ENCODE measurements at places on chromosomes 4 and X. TPM values are rescaled to one million over a fixed set of nuclear protein-coding genes. Genes with fewer than 3 reads are reported as not detected.

GRCh38 chr4:99510721-99511120 lies at the start of gene C4orf17:
Gene C4orf17, plus strand, starts transcription at chr4:99511021. Its CDS starts 2,061 bp downstream, at chr4:99513082.
- no peak for DNase-seq

DNA sequence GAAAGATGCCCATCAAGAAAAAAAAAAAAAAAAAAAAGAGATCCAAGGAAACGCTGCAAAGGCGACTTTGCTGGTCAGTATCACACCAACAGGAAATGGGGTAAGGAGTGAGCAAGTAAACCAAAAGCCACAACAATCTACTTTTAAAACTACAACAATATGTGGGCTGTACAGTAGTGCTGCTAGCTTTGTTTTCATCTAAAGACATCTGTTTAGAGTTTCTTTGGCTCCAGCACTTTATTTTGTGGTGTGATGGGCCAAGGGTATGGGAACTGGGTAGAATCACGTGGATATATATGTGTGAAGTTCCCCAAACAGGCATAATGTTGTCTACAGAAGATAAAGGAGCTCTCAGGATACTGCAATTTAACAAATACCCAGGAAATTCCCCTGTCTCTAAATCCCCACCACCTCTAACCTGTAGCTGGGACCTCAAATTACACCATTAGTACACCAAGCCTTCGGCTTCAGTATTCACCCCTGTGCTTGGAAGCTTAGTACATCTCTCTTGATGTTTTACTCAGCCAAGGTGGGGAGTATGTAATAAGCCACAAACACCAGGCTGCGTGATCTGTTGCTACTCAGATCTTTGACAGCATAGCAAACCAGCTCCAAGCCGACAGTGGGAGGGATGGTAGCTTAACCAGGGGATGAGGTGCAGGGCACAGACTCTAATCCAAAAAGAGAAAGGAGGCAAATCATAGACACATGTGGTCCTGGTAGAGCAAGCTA lies 207.9 kb downstream of the HS6ST2 start:
- no peak for DNase-seq

DNA sequence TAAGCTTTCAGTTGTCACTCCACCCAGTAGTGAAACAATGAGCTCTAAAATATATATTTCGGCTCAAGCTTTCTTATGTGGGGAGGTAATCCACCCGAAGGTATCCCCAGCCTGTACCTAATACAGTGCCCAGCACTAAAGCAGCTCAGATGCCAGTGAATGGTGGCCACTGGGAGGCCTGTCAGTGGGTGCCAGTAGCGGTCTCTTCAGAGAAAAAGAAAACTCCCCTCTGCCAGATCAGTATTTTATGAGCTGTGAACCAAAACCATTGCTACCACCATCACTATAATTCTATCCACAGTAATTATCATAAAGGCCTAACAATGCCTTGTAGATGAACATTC lies 835 bp upstream of the NFKB1 start:
- DNase-seq = peak; percentile 25

DNA sequence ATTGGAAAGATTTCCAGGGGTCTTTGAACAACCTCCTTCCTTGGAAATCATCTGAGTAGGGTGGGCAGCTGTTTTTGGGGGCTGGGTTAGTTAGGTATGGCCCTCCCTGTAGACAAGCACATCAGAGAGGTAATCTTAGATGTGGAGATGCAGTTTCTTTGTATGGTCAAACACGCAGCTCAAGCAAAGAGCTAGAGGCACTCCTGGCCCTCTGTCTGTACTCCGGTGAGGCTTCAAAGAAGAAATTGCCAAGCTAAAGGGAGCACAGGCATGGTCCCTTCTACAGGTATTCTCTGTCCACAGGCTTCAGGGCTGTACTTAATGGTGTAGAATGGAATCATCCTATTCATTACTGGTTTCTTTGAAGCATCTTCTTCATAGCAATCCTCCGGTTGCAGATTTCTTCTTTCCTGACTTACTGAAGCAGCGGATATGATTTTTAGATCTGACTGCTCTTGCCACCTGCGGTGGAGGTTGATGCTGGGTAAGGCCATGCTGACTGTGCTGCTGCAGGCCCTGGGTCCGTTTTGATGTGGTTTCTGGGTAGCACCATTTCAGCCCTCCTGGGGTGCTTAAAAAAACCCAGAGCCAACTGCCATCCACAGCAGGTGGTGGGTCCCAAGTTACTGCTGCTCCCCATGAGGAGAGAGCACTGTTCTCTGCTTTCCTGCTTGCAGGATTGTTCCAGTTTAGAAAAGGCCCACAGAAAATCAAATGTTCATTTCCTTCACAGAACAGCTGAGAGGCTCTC lies 318.9 kb upstream of the GATB start:
- DNase-seq = no peak

GRCh38 chr4:75004755-75005668 lies 72.1 kb downstream of the PARM1 start:
- peak; percentile 6 for DNase-seq

The UVSSA gene
- total RNA-seq = 1.5 TPM

DNA sequence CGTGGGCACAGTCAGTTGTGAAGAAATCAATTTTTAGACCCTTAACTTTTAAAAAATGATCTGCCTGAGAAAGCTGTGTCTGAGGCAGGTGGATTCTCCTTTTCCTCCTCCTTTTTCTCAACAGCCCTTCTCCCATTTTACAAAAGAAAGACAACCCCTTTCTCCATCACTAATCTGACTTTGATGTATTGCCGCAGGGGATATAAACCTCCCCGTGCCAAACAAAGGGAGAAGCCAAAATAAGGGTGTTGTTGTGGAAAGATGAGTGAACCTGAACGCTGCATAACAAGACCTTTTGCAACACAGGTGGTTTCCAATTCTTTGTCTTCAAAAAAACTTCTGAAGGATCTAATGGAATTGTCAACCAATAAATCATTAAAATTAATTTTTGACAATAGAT lies 8.4 kb upstream of the FHL1 start:
- DNase-seq = no peak

DNA sequence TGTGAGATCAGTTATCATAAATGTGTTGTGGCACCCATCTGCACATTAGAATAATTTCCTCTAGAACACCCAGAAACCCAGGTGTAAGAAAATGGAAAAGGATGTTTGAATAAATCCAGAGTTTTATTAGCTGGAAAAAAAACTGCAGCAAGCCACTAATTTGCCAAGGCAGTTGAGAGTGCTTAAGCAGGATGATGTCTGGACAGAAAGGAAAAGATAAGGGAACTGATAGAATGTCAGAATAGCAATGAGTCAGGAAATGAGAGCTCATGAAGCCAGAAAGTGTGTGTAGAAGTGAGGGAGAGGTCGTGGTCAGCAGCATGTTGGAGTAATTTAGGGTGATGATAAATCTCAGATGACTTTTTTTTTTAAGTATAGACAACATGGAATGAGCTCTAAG lies 15.2 kb upstream of the NEUROG2 start:
- peak; percentile 31 for DNase-seq

The RBMXL3 gene
- total RNA-seq = not detected

The FAM47E gene
- total RNA-seq = not detected

GRCh38 chr4:9781343-9782135 lies at the start of gene DRD5:
Gene DRD5, plus strand, starts transcription at chr4:9781634. Its CDS starts 396 bp downstream, at chr4:9782030.
- DNase-seq = no peak

The ADGRG2 gene
- not detected for total RNA-seq

The RGN gene
- 1.9 TPM for total RNA-seq

The ZBTB49 gene
- 4.2 TPM for total RNA-seq

- no peak for DNase-seq
These were observed 42.0 kb upstream of the PJA1 start for GRCh38 chrX:69207216-69207615.

- peak; percentile 83 for DNase-seq
These were observed 652.2 kb upstream of the DIPK2B start for GRCh38 chrX:45852884-45853283.

- DNase-seq = no peak
These were observed 82.9 kb downstream of the PDLIM5 start for GRCh38 chr4:94534401-94535312.

DNA sequence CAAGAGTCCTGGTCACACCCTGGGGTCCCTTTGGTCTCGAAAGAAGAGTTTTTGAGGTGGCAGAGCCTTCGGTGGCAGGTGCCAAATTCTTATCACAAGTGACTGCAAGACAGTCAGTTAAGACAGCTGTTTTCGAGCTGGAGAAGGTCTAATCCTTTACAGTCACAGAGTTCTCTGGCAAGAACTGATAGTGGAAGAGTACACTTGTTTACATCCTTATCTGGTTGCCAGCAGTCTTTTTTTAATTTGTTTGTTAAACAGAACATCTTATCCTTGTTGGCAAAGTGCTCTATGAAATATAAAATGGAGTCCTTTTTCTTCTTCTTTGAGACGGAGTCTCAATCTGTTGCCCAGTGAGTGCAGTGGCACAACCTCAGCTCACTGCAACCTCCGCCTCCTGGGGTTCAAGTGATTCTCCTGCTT lies 50.4 kb upstream of the ELOVL6 start:
- no peak for DNase-seq

DNA sequence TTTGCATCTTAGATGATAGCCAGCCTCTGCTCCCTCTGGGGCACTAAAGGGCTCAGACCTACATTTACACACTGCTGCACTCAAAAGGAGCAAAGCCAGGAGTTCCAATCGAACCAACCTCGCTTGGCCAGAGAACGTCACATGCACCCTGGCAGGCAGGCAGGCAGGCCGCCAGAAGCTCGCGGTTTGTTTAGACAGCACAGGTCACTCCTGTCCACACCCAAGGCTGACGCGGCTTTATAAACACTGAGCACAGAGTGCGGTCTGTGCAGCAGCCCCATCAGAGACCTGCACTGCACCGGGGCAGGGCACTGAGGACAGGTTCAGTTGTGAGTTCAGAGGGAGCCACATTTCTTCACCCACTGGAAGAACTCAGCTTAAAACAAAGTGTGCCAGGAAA lies 143.9 kb downstream of the BCOR start:
- DNase-seq = peak; percentile 94

DNA sequence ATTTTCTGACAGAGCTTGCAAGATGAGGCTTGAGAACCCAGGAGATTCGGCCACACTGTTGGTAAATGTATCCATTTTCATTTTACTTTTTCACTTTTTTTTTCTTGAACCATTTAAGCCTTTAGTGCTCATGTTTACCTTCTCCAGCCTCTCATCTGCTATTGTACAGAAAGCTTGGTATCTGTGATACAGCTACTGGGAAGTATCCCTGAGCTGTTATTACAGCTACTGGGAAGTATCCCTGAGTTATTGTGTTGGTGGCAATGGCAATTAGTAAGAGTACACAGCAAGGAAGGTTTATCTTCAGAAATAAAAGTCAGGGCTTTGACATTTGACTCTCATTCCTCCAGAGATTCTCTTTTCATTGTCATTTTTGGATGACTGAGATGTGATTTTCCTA lies 11.8 kb downstream of the CTSO start:
- DNase-seq = no peak

The CD40LG gene
- not detected for total RNA-seq

DNA sequence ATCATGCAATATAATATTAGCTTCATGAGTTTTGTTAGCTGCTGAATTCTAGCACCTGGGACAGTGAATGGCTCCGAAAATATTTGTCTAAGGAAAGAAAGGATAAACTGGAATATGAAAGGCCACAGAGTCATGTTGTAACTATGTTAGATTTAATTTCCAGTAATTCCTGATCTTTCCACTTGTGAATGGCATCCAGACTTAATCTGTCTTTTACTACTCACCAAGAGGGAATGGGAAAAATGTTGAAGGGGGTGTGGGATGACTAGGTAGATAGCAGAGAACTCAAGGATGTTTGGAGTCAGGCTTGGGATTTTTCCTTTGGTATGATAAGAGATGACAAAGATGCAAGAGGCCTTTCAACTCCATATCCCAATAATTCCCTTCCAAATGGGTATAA lies 9.4 kb downstream of the ADH6 start:
- no peak for DNase-seq

DNA sequence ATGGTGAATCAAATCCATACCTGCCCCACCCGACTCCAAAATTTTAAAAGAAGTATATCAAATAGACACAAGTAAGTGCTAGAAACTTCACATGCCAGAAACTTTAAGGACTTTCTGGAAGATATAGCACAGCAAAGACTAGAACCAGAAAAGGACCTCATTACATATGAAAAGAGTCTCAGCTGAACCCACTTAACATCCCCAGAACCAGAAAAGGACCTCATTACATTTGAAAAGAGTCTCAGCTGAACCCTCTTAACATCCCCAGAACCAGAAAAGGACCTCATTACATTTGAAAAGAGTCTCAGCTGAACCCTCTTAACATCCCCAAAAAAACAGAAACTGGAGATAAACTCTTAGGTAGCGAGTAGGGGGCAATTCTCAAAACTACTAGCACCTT lies 32.3 kb downstream of the STPG2 start:
- no peak for DNase-seq

DNA sequence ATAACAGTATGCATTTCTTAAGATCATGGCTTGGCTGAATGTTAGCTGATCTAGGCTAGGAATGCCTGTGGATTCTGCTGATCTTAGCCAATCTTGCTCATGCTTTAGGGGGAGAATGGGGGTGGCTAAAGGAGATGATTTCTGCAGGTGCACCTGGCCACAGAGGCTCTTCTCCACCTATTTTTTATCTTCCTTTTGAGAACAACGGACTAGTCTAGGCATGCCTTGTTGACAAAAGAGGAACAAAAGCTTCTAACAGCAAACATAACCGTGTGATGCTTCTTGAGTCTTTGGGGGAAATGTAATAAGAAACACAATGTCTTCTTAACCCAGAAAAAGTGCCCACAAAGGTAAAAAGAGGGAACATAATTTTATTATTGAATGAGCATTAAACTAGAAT lies 743.5 kb downstream of the ARAP2 start:
- DNase-seq = no peak

GRCh38 chrX:139290310-139290709 lies 240.2 kb upstream of the F9 start:
- peak; percentile 82 for DNase-seq

The RTL5 gene
- 0.12 TPM for total RNA-seq

- DNase-seq = peak; percentile 7
These were observed 4.6 kb downstream of the TXK start for GRCh38 chr4:48129307-48130014.

- DNase-seq = peak; percentile 51
These were observed 8.7 kb downstream of the KIAA1210 start for GRCh38 chrX:119118780-119119395.

- no peak for DNase-seq
These were observed 36.3 kb downstream of the RLIM start for GRCh38 chrX:74578137-74578536.

DNA sequence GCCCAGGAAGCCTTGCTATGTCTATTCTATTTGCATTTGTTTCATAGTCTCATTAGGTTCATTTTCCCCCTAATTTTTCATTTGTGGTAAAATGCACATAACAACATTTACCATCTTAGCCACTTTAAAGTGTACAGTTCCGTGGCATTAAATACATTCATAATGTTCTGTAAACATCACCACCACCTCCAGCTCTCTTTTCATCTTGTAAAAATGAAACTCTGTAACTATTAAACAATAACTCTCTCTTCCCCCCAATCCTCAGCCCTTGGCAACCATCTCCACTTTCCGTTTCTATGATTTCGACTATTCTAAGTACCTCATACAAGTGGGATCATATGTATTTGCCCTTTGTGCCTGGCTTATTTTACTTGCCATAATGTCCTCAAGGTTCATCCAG lies 19.9 kb downstream of the ARHGEF38 start:
- DNase-seq = no peak

Measured in M059J (cell line).